ENCODE measurements at places on chromosomes 1 and 21. TPM values are rescaled to one million over a fixed set of nuclear protein-coding genes. Genes with fewer than 3 reads are reported as not detected.

DNA sequence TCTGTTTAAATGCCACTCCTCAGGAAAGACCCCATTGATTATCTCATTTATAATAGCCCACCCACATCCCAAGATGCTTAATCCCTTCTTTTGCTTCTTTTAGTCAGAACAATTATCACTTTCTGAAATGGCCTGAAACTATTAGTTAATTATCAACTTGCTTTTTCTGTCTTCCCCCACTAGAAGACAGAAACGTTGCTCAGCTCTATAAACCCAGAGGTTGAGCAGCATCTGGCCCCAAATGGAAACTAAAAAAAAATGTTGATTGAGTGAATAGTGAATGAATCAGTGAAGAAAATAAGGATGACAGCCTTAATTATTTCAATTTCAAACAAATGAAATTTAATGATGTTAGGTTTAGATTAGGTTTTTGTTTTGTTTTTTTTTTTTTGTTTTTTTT lies 38.2 kb upstream of the PIGC start:
- no peaks in the 10 kb centered on the region for H3K36me3 ChIP-seq
- no peak overlapping the region for H3K27ac ChIP-seq
- no peak for DNase-seq
- H3K27me3 ChIP-seq = peaks cover 32% of the 10 kb centered on the region

- peak; percentile 77 for DNase-seq
- no peak overlapping the region for H3K27ac ChIP-seq
- no peaks in the 10 kb centered on the region for H3K27me3 ChIP-seq
- H3K36me3 ChIP-seq = no peaks in the 10 kb centered on the region
- H3K4me1 ChIP-seq = peaks cover 17% of the 10 kb centered on the region
Observed at GRCh38 chr21:14737922-14738321, 191.8 kb upstream of the SAMSN1 start.

- DNase-seq = peak; percentile 68
- peak overlapping the region; percentile 40 for H3K27ac ChIP-seq
- peaks cover 4% of the 10 kb centered on the region for H3K36me3 ChIP-seq
- H3K27me3 ChIP-seq = no peaks in the 10 kb centered on the region
- peaks cover 10% of the 10 kb centered on the region for H3K4me1 ChIP-seq
- no peak overlapping the region for H3K4me3 ChIP-seq
Observed at GRCh38 chr21:23968722-23969647, 1638.3 kb downstream of the MRPL39 start.

- no peak overlapping the region for H3K27ac ChIP-seq
- no peaks in the 10 kb centered on the region for H3K36me3 ChIP-seq
- H3K4me1 ChIP-seq = no peaks in the 10 kb centered on the region
- H3K4me3 ChIP-seq = no peak overlapping the region
- no peak for DNase-seq
Observed at GRCh38 chr1:39615086-39615673, 24.3 kb downstream of the HEYL start.

- peak overlapping the region; percentile 82 for H3K4me3 ChIP-seq
- H3K27ac ChIP-seq = no peak overlapping the region
Observed at GRCh38 chr1:53324728-53325297, 3.1 kb downstream of the LRP8 start.

GRCh38 chr1:241225741-241226140 lies 131.3 kb downstream of the RGS7 start:
- no peaks in the 10 kb centered on the region for H3K4me1 ChIP-seq
- no peak for DNase-seq
- no peak overlapping the region for H3K4me3 ChIP-seq
- no peaks in the 10 kb centered on the region for H3K36me3 ChIP-seq
- no peaks in the 10 kb centered on the region for H3K27me3 ChIP-seq

GRCh38 chr1:116299248-116299647 lies 73.8 kb upstream of the ATP1A1 start:
- H3K4me3 ChIP-seq = no peak overlapping the region
- DNase-seq = no peak
- peaks cover 12% of the 10 kb centered on the region for H3K4me1 ChIP-seq
- no peaks in the 10 kb centered on the region for H3K36me3 ChIP-seq

DNA sequence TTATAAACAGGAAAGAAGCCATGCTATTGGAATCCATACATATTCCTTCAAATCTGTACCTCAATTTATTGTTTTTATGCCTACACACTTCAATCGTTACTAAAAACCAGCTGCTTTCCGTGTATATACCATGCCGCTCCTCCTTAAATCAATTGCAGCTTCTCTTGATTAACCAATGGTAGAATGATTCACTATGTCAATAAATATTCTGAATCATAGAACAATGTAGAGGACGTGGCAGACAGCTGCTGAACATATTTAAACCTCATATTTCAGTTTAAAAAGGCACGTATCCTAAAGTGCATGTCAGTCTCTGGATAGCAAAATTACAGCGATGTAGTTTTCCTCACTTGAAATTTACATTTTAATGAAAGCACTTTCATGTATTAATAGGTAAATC lies 100.4 kb downstream of the MRPL39 start:
- peak overlapping the region; percentile 9 for H3K4me3 ChIP-seq
- H3K4me1 ChIP-seq = peaks cover 28% of the 10 kb centered on the region
- no peaks in the 10 kb centered on the region for H3K36me3 ChIP-seq
- peak overlapping the region; percentile 39 for H3K27ac ChIP-seq

DNA sequence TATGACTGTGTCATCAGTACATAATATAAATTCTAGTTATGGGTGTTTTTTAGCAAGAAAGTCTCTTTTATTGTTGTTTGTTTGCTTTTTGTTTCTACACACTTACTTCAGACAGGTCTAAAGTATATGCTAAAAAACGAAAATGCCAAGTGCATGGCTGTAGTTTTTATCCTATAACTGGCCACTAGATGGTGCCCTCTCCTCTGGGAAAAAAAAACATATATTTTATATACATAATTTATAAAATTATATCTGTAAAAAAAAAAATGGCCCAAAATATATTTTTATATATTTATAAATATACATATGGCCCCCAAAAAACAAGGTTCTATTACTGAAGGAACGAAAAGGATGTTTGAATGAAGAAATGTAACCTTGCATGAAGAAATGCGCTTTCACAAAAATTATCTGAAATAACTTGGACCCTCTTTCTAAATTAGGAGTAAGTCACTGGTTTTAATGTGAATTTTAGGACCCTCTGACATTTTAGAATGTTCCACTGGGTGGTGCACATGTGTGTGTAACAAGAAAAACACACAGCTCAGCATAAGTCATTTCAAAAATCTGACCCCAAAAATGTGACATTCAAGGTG lies 93.5 kb downstream of the TTLL7 start:
- peaks cover 25% of the 10 kb centered on the region for H3K4me1 ChIP-seq
- no peak overlapping the region for H3K4me3 ChIP-seq
- no peak overlapping the region for H3K27ac ChIP-seq
- H3K36me3 ChIP-seq = no peaks in the 10 kb centered on the region
- peak; percentile 38 for DNase-seq

DNA sequence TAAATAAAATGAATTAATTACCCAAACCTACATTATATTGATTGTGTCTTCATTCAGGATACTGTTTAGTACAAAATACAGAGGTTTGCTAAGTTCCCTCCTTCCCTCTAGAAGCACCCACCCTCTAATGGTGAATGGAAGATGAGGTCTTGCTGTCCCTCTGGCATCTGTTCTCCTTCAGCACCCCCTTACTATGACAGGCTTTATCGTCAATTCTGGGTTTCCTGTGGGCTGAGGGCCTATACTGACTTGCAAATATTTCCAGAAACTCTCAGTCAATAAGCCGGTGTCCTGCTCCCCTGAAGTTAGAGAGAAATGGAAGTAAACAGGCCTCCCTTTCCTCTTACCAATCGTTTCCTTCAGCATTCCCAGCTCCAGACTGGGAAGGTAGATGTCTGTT lies 13.2 kb downstream of the LAX1 start:
- no peak for DNase-seq
- no peaks in the 10 kb centered on the region for H3K4me1 ChIP-seq
- H3K27me3 ChIP-seq = no peaks in the 10 kb centered on the region
- H3K4me3 ChIP-seq = no peak overlapping the region
- no peaks in the 10 kb centered on the region for H3K36me3 ChIP-seq

DNA sequence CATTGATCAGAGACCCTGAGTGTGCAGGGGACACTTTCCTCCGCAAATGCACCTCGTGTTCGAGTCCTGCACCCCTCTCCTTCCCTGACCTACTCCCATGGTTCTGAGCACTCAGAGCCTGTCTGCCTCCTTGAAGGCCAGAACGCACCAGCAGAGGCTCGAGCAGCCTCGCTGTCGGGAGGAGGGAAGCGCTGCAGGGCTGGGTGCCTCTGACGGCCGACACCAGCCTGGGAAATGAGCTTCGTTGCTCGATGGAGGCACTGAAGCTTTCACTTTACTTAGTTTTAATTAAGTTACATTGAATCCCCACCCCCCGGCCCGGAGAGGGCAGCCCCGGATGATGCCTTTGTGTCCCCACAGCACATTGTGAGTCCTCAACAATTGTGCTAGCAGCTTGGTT lies 156.3 kb upstream of the ARHGEF16 start:
- no peaks in the 10 kb centered on the region for H3K4me1 ChIP-seq
- H3K27me3 ChIP-seq = no peaks in the 10 kb centered on the region
- no peaks in the 10 kb centered on the region for H3K36me3 ChIP-seq
- no peak overlapping the region for H3K4me3 ChIP-seq

DNA sequence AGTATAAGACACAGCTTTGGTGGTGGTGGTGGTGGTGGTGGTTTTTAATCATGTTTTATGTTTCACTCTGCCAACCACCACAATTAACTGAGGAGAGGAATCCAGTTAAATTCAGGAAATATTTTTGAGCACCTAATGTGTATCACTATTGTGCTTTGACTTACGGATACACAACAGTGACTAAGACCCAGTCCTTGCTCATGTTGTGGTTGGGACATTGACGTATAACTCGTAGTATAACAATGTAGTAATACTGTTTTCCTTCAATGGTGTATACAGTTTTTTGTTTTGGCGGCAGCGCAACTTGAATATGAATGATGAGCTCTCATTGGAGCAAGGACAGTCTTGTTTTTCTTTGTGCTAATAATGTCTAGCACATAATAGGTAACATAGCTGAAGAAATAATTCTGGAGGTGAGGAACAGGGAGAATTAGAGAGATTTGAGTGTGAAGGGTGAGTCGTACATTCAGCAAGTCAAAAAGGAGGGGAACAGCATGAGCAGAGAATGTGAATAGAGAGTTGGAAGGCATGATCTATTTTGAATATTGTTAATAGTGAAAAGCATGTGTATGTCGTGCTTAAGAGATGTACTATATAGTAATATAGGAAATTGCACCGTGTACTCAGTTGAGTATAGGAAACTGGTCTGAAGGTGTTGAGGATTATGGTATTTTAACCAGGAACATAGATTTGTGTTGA lies 5.5 kb downstream of the CACYBP start:
- H3K27ac ChIP-seq = peak overlapping the region; percentile 8
- peaks cover 57% of the 10 kb centered on the region for H3K36me3 ChIP-seq
- no peak for DNase-seq
- no peaks in the 10 kb centered on the region for H3K27me3 ChIP-seq

Gene DMRTA2
- total RNA-seq = not detected

Gene GOLPH3L
- total RNA-seq = 76.9 TPM

Gene SPRR1B
- 4.0 TPM for total RNA-seq

All from MCF 10A (cell line).